Caki2 (cell line): ENCODE measurements at places on chromosomes 2 and 18. TPM values are rescaled to one million over a fixed set of nuclear protein-coding genes. Genes with fewer than 3 reads are reported as not detected.

C2orf78 gene
- not detected in 2 replicates for total RNA-seq

MAT2A gene
- total RNA-seq, result 56.5 and 59.5 TPM in 2 replicates

ARHGAP15 gene
- not detected in 2 replicates for total RNA-seq

FBXO36 gene
- 1.4 and 1.9 TPM in 2 replicates for total RNA-seq

MOGAT1 gene
- total RNA-seq, result not detected in 2 replicates

KLHL14 gene
- 1.6 and 2.2 TPM in 2 replicates for total RNA-seq

ATP9B gene
- 60.4 and 64.0 TPM in 2 replicates for total RNA-seq

KIF5C gene
- not detected in 2 replicates for total RNA-seq

CNTNAP5 gene
- not detected in 2 replicates for total RNA-seq

COL4A3 gene
- 3.4 and 3.9 TPM in 2 replicates for total RNA-seq

LIPG gene
- total RNA-seq, result 4.5 and 6.1 TPM in 2 replicates

HOXD13 gene
- total RNA-seq, result not detected in 2 replicates

CCL20 gene
- total RNA-seq, result 0.32 and 0.95 TPM in 2 replicates

ANKRD30BL gene
- not detected in 2 replicates for total RNA-seq

UGT1A1 gene
- 6.9 and 10.4 TPM in 2 replicates for total RNA-seq

RMND5A gene
- total RNA-seq, result 36.9 and 61.4 TPM in 2 replicates

ANKAR gene
- 2.7 and 4.1 TPM in 2 replicates for total RNA-seq

PDCD1 gene
- total RNA-seq, result not detected in 2 replicates

UGT1A3 gene
- 0.78 TPM in 1 of 2 replicates, not detected in the other for total RNA-seq

ZAP70 gene
- total RNA-seq, result 0.71 TPM in 1 of 2 replicates, not detected in the other

BABAM2 gene
- 39.0 and 47.4 TPM in 2 replicates for total RNA-seq

SCTR gene
- not detected in 2 replicates for total RNA-seq

MC5R gene
- total RNA-seq, result not detected in 2 replicates

NTSR2 gene
- not detected in 2 replicates for total RNA-seq

OR6B2 gene
- total RNA-seq, result not detected in 2 replicates

PPP1R7 gene
- 55.7 and 64.6 TPM in 2 replicates for total RNA-seq

ZNF521 gene
- total RNA-seq, result not detected in 2 replicates

RTKN gene
- total RNA-seq, result 55.6 and 71.1 TPM in 2 replicates

GDF7 gene
- 0.68 and 0.72 TPM in 2 replicates for total RNA-seq

ATOH8 gene
- total RNA-seq, result 7.5 and 12.9 TPM in 2 replicates

PMAIP1 gene
- 2.7 and 8.5 TPM in 2 replicates for total RNA-seq

GAD1 gene
- 4.4 and 5.6 TPM in 2 replicates for total RNA-seq

CDC42EP3 gene
- total RNA-seq, result 25.5 and 41.0 TPM in 2 replicates
